ENCODE measurements at places on chromosomes 13 and 19.

DNA sequence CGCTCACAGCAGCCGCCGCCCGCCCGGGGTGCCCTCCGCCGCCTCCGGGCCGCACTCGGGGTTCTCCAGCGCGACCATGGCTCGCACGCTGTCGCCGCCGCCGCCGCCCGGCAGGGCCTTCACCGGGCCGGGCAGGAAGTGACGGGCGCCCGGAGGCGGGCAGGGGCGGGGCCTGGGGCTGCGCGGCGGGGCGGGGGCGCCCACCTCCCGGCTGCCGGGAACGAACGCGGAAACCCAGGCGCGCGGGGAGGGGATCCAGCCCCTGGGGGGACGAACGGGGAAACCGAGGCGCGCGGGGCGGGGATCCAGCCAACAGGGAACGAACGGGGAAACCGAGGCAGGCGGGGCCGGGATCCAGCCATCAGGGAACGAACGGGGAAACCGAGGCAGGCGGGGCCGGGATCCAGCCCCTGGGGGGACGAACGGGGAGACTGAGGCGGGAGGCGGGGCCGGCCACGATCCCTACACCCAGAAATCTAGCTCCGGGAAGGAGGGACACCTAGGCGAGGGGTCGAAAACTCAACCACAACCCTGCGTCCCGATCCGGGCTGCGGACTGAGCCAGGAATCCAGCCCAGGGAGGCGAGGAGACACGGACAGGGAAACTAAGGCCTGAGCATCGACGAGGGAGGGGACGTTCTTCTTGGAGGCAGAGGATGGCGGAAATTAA, at the start of gene R3HDM4:
R3HDM4 (minus strand) TSS at position 140 of the 669 bp plus-strand sequence; CDS start at position 78, 62 bp downstream.
- DNase-seq: peak; percentile 87

- DNase-seq: no peak
Measured at GRCh38 chr13:47917022-47917574, 84.0 kb downstream of the SUCLA2 start.

- DNase-seq: no peak
Measured at GRCh38 chr19:56838024-56838908, 2.3 kb downstream of the PEG3 start.

DNA sequence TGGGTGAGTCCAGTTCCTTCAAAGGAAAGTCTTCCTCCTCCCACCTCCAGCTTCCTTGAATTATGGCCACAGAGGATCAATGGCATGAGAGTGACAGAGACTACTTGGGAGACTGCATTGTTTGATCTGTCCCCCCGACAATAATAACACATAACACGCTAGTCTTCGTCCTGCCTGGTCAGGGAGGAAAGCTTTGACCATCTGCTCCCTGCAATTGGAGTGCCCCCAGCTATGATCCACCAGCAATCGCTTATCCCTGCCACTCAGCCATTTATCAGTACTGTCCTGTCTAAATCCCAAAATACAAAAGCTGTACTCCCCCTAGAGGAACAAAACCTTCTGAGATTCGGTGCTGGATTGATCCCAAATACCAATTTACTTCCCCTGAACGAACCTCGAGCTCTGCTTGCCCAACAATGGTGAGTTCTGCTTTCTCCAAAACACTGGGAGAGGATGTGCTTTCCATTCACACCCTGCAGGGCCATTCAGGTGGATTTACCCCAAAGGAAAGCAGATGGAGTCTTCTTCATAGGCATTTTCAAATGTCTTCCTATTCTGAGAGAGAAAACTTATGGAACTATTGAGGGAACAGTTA, 466.7 kb downstream of the TSHZ3 start:
- no peak for DNase-seq

GRCh38 chr13:30884543-30884942, 21.5 kb upstream of the MEDAG start:
- DNase-seq: no peak

DNA sequence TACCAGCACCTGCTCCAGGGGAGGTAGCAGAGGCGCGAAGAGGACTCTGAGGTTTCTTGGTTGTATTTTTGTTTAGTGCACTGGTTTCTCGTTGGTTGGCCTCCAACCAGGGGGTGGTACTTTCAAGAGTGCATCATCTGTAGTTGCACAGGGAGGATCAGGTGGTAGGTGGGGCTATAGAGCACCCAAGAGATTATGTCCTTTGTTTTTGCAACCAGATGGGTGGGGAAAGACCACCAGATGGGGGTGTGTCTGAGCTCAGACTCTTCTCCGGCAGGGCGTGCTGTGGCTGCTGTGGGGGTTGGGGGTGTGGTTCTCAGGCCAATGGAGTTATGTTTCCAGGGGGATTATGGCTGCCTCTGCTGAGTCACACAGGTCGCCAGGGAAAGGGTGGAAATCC, 254.4 kb upstream of the KLF12 start:
- no peak for DNase-seq

GRCh38 chr13:46113596-46113995, 8.8 kb upstream of the CPB2 start:
- DNase-seq: no peak

DNA sequence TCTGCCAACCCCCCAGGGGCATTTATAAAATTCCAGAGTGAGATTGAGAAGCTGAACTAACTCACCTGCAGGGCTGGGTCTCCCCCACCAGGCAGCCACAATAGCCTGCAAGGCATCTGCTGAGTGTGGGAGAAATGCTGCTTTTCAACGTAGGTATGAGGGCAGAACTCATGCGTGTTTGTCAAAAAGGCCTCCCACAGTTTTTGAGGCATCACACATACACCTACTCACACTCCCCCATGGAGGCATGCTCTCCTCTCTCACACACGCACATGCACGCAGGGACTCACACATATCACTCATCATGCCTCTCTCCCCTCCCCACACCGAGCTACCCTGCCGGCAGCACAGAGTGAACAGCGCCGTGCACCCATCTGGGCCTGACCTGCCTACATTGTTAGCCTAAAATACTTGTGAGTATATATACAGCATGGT, 390.5 kb downstream of the FGF9 start:
- DNase-seq: no peak

- DNase-seq: no peak
Measured at GRCh38 chr13:93776936-93777335, 550.3 kb downstream of the GPC6 start.

GRCh38 chr19:44820648-44821609, 12.0 kb downstream of the BCAM start:
- DNase-seq: no peak

GRCh38 chr19:51660975-51661600, 14.5 kb upstream of the SIGLEC14 start:
- no peak for DNase-seq

DNA sequence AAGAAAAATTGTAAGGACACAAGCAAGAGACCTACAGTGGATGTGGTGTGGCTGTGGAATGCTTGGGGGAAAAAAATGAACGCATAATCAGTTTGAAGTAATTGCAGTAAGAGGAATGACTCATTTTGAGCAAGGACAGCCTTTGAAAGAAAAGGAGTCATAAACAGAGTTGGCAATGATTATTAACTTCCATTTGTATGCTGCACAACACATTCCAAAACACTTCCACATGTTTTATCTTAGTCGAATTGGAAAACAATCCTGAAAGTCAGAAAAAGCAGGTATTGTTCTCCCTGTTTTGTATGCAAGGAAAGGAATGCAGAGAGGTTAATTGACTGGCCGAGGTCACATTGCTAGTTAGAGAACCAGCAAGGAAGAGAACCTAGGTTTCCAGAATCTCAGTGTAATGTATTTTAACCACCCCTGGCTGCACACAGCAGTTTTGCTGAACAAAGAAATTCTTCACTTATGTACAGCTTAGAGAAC, 630.0 kb upstream of the MIR17HG start:
- no peak for DNase-seq

- no peak for DNase-seq
Measured at GRCh38 chr13:76772241-76772640, 114.0 kb downstream of the KCTD12 start.

- no peak for DNase-seq
Measured at GRCh38 chr13:72559716-72560115, 167.7 kb downstream of the MZT1 start.

GRCh38 chr13:98225036-98225940, 48.2 kb upstream of the RNF113B start:
- DNase-seq: no peak

- no peak for DNase-seq
Measured at GRCh38 chr13:76729691-76730090, 156.5 kb downstream of the KCTD12 start.

DNA sequence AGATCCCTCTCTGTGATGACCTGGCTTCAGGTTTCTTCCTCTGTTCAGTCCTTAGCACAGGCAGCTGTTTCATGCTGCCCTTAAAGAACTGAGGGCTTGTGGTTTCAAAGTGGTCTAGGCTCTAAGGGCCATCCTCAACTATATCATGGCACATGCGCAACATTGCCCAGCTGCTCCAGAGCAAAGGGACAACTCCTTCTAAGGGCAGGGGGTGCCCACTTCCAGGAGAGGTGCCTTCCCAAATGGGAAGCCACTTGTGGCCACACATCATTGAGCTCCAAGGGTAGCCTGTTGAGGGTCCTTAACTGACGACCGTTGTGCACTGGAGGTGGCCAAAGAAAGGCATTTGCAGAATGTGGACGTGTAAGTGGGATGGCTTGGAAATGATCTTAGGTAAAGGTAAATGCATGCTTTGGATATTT, 7.3 kb downstream of the GPR183 start:
- DNase-seq: no peak

DNA sequence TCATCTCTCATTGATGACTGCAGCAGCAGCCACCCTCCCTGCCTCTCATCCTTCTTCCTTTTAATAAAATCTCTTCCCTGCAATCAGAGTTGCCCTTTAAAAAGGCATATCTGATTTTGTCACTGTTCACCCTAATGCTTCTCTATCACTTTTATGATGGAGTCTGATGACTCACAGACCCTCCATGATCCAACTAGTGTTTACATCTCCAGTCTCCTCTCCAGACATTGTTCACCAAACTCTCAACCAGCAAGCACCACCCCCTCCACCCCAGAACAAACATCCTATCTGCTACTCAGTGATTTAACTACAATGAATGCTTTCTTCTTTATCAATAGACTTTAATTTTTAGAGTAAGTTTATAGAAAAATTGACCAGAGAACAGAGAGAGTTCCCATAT, 59.5 kb downstream of the TNFSF11 start:
- no peak for DNase-seq

DNA sequence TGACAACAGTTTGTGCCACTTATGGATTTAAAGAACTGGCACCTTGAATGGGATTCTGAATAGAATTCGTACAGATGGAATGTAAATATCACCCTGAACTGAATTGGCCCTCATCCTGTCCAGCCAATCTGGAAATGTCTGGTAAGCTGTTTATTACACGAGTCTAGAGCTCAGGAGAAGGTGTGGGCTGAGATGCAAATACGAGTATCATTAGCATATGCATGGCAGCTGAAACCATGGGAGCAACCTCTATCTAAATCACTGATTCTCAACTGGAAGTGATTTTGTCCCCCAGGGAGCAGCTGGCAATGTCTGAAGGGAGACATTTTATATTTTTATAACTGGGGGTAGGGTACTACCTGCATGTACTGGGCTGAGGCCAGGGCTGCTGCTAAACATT, 15.6 kb upstream of the VWA8 start:
- no peak for DNase-seq

DNA sequence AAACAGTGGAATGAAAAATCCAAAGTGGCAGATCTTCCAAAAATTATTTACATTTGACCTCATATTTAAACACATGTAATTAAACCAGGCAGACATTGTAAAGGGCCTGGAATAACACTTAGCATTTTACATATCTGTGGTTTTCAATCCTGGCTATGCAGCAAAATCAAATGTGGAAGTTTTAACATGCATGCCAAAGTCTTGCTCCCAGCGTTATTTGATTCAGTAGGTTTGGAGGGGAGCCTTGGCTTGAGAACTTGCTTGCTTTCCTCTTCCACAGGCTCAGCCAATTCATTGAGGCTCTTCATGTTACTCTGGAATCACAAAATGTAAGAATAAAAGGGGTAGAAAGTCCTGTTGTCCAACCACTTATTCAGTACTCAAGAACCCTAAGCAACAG, 42.5 kb upstream of the INTS6 start:
- DNase-seq: no peak

DNA sequence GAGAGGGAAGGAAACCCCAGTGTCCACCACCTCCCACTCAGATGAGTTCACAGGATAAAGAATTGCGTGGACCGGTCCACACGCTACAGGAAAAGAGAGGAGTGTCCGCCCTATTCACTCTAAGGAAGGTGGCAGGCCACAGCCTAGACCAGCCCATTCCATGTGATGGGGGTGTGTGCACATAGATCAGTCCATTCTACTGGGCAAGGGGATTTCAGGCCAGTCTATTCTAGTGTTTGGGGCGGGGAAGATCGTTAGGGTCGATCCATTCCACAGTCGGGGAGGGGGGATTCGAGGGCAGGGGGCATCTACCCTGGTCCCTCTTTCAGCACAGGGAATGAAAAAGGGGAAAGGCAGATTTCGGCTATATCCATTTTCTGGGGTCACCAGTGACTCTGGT, 7.8 kb downstream of the FIZ1 start:
- no peak for DNase-seq

DNA sequence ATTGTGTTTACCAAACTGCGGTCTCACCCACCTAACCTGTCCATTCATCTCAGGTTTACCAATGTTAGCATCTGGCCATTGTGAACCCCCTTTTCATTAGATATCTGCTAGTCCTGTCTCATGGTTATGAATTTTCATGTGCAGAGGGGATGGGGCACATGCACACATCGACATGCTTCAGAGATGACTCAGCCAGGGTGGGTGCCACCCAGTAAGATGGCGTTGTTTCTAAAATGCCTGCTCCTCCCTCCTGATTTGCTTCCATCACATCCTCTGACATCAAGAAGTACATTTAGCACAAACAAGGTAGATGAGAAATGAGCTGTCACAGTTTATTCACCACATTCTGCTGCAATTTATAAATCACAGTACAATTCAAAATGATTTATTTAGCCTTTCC, 51.3 kb downstream of the GPALPP1 start:
- DNase-seq: no peak

DNA sequence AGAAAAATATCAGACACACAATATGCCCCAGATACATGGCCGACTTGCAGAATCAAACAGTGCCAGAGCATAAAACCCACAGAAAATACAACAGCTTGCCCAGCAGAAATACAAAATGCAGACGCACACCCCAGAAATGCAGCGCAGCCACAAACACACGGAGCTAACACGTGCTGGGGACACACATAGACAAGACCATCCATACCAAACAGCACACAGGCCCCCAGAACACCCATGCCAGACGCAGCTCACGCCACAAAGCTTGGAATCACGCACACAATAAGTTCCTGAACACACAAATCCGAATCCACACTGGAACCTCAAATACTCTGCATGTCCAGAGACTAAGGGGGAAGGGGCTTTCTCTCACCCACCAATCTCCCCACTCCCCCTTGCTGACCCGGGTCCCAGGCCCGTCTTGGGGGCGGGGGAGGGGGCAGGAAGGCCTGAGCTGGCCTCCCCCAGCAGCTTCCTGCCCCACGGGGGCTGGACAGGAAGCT, 17.2 kb downstream of the CCDC97 start:
- DNase-seq: no peak

Data from stimulated activated CD4-positive, alpha-beta T cell treated with anti-CD3 and anti-CD28 coated beads, Interleukin-15, amount 100 ng/mL, for 1 hour (primary cell).